ENCODE measurements at places on chromosomes 5 and 9.

DNA sequence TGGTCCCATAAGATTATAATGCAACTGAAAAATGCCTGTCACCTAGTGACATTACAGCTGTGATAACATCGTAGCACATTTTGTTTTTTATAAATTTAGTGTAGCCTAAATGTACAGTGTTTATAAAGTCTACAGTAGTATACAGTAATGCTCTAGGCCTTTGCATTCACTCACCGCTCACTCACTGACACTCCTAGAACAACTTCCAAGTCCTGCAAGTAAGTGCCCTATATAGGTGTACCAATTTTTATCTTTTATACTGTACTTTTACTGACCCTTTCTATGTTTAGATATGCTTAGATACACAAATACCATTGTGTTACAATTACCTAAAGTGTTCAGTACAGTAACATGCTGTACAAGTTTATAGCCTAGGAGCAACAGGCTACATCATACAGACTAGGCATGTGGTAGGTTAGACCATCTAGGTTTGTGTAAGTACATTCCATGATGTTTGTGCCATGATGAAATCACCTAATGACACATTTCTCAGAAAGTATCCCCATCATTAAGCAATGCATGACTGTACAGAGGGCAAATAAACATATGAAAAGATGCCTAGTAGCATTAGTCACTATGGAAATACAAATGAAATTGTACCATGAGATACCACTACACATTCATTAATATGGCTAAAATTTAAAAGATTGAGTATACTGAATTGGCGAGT, 127.6 kb downstream of the TRPM6 start:
- DNase-seq, result no peak

DNA sequence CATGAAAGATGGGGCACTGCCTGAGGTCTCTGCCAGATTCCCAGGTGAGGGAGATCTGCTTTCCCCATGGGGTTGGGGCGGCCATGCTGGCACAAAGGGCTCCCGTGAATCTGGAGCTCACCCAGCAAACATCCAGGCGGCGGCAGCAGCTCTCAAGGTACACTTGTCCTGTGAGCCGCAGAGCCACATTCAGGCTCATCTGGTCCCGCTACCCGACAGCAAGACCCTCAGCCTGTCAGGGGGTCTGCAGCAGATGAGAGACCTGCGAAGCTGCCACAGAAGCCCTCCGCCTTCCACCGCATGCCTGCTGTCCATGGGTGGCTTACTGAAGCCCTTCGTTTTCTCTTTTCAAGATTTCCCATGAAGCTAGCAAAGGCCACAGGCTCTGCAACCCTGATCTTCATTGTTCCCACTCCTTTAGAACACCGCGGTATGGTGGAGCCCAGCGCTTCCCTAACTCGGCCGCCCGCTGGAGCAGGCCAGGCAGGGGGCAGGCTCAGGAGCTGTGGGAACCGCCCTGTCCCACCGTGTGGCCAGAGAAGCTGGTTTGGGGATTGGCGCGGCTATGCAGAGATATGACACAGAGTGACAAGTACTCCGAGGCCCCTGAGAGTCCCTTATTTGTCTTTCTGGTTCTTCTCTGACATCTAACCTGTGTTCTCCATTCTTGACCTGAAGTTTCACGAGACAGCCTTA, 8.8 kb downstream of the LRRC14B start:
- no peak for DNase-seq

DNA sequence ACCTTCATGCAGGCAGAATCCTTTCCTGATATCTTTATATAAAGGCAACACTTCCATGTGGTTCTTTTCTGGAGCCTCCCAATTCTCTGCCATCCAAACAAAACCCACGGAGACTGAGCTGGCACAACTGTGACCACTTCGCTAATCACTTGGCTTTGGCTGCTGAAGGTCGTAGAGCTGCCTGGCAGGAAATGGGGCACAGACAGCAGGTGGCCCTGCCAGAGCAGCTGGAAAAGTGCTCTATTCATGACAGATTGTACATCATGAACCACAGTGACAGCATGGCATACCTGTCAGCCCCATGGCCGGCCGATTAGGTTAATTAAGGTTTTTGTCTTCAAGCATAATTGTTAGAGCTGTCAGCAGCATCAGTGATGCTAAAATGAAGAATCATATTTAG, 141.9 kb upstream of the ANKRD55 start:
- DNase-seq, result no peak

GRCh38 chr5:119036101-119036762, 34.7 kb upstream of the DMXL1 start:
- no peak for DNase-seq

DNA sequence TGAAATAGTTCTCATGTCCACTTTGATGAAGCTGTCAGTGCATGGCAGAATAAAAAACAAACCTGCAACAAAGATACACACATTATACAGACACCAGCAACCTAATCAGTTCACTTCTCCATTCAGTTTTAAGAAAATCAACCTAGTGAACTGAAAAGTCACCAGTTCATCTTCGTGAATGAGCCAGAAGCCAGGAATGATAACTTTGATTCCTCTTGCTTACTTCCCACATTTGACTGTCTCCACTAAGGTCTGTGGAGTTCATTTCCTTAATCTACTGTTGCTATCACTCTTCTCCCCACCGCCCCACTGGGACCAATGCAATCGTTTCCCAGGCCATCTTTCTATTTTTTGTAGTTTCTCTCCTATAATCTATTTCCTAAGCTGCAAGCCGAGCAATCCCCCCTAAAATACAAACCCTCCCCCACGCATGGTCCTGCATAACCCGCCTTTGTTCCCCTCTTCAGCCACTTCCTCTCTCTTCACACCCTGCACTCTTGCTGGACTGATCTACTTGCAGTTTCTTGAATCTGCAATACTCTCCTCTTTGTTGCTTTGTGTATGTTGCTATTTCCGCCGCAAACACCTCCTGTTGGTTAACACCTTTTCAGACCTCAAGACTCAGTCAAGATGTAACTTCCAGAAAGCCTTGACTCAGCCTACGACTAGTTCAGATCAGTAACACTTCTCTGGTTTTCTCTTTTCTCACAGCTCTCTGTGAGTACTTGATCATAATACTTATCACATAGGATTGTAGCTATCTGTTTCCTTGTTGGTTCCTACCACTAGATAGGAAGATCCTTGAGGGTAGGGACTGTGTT, 16.6 kb downstream of the STOM start:
- no peak for DNase-seq

- peak; percentile 49 for DNase-seq
Observed at GRCh38 chr9:19456996-19457692, 48.3 kb downstream of the ACER2 start.

- no peak for DNase-seq
Observed at GRCh38 chr5:138985683-138986082, 110.5 kb upstream of the LRRTM2 start.

GRCh38 chr9:114742947-114743346, 61.0 kb upstream of the TEX48 start:
- no peak for DNase-seq

DNA sequence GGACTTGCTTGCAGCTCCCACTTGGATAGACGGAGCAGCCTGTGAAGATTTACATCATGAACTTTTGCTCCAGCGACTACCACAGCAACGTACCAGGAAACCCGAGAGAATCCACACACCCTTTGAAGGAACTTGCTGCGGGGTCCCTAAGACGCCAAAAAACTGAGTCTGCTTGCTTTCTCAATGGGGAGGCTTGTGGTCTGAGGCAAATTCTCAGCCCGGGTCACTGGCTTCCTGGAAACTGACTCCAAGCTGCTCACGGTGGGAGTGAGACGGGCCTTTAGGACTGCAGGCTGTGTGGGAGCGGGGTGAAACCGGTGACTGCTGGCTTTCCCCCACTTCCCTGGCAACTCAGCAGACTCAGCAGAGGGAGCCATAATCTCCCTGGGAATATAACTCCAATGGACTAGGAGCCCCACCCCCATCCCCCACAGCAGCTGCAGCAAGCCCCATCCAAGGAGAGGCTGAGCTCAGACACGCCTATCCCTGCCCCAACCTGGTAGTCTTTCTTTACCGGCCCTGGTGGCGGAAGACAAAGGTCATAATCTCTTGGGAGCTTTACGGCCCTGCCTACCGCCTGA, 466.0 kb downstream of the CAAP1 start:
- no peak for DNase-seq

DNA sequence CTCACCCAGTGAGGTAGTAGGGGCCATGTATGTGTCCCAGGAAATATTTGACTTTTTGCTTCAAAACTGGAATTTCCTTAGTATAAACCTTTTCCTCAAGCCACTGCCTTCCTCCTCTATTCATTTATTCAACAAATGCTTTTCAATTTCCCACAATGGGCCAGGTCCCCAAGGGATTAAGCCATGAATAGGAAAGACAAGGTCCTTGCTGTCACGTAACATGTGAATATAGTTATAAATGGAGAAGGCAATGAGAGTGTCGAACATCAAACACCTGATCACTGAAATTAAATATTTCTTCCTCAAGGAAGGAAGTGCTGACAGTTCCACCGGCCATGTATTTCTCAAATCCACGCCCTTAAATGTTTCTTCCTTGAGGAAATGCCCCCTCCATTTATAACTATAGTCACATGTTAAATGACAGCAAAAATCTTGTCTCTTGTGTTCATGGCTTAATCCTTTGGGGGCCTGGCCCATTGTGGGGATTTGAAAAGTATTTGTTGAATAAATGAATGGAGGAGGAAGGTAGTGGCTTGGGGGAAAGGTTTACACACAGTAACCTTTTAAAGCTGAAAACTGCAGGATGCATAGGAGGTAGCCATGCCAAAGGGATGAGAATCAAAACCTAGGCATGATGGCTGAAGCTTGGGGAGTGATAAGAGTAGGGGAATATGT, 145.5 kb downstream of the PTTG1 start:
- DNase-seq, result no peak

DNA sequence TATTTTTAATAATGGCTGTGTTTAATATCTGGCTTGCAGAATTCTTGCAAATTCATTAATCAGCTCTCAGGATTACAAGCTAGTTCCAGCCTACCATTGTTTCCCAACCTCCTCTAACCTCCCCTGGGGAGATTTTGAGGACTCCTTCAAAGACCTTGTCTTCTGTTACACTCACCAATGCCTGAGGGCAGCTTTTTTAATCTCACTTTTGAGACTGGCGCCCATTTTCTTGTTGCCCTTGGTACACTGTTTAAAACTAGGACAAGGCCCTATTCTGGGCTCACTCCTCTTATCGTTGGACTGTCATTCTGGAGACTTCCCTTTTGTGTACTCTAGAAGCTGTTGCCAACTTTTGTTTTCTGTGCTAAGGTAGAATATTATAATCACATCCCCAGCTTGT, 13.6 kb upstream of the EQTN start:
- DNase-seq, result no peak

- DNase-seq, result no peak
Observed at GRCh38 chr9:8474937-8475336, 675.4 kb upstream of the DMAC1 start.

DNA sequence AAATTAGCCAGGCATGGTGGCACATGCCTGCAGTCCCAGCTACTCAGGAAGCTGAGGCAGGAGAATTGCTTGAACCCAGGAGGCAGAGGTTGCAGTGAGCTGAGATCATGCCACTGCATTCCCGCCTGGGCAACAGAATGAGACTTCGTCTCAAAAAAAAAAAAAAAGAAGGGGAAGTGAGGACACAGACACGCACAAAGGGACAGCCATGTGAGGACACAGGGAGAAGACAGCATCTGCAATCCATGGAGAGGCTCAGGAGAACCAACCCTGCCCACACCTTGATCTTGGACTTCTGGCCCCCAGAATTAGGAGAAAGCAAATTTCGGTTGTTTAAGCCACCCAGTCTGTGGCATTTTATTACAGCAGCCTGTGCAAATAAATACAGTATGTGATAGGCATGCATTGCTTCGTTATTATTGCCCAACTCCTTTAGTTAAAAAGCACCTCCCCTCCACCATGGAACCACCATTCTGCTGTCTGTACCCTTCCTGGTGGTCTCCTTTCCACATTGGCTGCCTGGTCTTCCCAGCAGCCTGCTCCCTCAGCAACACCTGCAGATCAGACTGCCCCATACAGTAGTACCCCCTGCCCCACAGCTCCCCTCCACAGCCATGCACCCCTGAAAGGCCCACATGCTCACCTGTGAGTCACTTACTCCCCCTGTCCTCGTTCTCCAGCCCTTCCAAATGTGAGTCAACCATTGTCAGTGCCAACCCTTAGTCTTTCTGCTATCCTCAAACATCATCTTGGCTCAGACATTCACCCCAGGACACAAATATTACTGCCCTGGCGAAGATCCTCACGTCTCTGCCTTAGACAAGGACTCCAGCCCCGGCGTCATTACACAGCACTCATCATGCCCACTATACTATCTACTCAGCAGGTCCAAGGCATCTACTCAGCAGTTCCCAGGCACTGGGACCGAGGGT, 128.8 kb downstream of the ROR2 start:
- no peak for DNase-seq

DNA sequence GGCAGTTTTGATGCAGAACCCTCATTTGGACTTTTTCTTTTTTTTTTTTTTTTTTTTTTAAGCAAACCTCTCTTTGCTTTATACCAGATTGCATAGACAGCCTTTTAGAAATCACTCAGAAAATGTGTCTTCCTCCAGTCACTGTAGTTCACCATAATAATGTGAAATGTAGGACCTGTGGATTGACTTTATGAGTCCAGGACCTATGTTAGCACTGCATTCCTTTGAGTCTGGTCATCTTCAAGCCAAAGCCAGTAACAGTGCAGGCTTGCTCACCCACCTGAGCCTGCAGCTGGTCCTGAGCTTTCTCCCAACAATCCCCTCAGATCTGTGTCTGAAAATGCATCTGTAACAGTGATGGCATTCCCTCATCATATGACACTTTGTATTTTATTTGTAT, 110.7 kb upstream of the NFIL3 start:
- no peak for DNase-seq

DNA sequence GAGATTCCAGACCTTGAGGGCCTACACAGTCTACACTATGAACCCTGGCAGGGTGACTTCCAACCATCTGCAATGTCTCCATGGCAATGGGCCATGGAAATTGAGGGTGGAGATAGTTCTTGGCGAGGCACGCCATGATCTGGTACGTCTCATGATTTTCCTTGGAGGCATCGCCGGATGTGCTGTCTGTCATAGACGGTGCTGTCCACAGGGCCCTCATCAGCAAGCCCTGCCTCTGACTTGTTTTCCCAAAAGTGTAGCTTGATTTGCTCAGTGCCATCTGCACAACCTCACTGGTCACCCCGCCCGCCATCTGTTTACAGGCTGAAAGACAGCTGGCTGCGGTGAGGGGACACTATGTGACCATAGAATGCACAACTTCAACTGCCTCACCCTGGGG, 73.5 kb downstream of the BOD1 start:
- DNase-seq, result no peak

DNA sequence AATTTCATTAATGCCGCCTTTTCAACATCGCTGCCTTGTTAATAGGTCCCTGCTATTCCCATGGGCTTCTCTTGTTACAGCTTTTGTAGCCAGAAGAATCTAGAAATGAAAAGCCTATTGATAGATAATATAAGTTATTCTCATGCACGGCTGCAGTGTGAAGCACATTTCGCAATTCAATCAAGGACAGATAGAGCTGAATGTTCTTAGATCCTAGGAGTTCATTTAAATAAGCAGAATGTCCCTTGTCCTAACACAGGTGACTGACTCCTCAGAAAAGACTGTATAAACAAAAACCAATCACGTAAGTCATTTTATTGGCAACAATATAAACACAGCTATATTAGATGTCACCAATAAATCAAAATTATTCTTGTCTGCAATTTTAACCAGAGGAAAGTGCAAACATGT, 9.4 kb downstream of the GLIS3 start:
- DNase-seq, result no peak

GRCh38 chr5:148858106-148858505, 31.7 kb downstream of the ADRB2 start:
- no peak for DNase-seq

GRCh38 chr5:141402553-141403243, at the start of gene PCDHGA9:
TSS of gene PCDHGA9 (plus strand) at chr5:141402778. CDS start at chr5:141402953, 175 bp downstream.
- DNase-seq, result no peak

Data from smooth muscle cell of the brain vasculature (primary cell).